ENCODE measurements at places on chromosomes 11 and 22.

DNA sequence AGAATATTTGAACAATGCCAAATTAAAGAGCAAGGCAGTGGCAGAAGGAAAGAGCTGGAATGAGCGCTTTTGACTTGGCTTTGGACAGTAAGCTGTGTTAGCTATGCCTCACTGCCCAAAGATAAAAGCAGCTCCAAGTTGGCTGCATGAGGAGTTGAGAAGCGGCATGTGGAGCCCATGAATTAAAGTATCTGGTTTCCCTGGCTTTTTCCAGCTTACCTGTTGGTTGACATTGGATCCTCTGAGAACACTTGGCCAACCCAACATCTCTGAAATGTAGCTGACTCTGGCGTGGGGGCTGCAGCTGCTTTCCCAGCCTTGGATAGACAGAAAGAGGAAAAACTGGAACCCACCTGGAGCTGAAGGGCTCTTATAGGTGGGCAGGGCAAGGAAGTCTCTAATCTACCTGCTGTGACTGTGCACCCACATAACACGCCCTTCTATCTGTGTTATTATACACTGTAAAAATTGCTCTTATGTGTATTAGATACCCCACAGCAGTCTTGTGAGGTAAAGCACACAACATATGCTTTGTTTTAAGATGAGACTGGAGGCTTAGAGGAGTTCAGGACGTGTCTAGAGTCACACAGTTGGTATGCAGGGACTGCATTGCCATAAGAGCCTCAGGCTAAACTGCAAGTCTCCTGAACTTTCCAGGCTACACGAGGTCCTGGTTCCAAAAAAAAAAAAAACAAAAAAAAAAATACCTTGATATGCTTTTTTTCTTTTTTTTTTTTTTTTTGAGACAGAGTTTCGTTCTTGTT lies 5.8 kb downstream of the UBASH3B start:
- DNase-seq, result no peak

GRCh38 chr11:70146895-70147520 lies 56.1 kb upstream of the FADD start:
- DNase-seq, result no peak

DNA sequence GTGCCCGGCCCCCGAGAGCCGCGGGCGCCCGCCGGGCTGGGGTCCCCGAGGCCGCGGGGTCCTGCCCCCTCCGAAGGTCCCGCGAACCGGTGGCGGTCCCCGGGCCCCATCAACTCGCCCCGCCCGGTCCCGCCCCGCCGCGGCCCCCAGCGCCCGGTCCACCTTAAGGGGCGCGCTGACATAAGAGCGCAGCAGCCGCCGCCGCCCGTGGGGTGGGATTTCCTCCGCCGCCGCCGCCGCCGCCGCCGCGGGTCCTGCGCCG lies at the start of gene ZDHHC8:
Gene ZDHHC8, plus strand, starts transcription at position 208 of the 262 bp plus-strand sequence. CDS start 144 bp downstream, outside the sequence.
- DNase-seq, result no peak

DNA sequence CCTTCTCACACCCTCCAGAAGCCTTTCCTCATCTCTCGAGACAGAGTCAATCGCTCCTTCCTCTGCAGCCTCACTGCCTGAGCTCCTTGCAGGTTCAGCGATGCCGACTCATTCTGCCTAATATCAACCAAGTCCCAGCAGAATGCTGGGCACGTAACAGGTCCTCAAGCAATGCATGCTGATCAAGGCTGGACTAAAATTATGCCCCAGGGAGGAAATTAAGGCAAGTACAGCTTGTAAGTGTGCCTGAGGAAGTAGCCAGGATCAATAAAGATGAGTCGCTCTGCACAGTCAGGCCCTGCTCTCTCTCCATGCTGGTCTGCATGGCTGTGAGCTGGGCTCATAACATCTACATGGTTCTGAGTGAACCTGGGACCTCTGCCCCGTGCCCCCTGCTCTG lies 25.6 kb upstream of the NRIP3 start:
- DNase-seq, result peak; percentile 40

GRCh38 chr22:22692707-22693530 lies 48.5 kb downstream of the GGTLC2 start:
- peak; percentile 82 for DNase-seq

DNA sequence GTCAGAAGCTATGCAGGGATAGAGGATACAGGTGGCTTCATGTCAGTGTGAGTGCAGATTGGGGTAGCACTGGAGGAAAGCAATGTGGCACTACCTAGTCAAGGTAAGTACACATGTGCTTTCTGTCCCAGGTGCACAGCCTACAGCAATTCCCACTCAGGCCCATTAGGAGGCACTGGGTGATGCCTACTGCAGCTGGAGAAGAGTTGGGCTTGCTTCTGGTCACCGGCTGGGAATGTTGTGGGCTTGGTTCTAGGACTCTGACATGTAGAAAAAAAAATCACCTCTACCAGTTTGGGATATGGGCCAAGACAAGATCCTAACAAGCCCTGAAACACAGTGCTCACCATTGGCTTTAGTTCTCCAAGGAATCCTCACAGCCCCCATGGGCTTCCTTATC lies 69.7 kb downstream of the TENM4 start:
- DNase-seq, result no peak

DNA sequence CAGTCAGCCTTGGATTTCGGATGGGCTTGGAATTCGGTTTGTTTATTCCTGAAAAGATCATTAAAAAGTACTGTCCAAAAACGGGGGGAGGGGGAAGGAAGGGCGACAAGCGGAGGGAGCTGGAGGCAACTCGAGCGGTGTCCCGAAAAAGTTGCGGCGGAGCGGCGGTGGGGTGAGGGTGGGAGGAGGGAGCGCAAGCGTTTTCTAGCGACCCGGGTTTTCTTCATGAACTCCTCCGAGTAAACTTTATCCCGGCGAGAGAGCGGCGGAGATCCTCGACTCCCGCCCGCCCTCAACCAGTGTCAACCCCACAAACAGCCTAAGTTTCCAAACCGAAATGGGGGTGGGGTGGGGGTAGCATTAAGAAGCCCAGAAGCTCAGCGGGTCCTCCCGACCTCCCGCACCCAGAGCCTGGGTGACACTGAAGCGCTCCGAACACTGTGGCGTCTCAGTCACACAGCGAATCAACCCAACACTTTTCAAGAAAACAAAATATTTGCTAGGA lies 133.0 kb upstream of the C11orf58 start:
- no peak for DNase-seq

DNA sequence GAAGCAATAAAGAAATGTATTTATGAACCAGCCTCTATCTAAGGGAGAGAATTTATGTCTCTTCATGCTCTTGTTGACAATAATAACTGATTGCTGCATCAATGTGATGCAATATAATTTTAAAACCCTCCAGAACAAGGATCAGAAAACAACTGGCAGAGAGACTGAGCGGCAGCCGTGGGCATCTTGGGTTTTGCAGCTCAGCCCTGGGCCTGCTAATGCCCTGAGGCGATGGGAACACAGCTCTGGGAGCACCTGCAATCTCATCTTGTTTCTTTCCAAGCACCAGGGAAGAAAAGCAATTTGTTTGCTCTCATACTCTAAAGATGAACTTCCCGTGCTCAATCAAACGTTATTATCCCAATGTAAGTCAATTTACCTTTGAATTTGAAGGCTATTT lies 245.7 kb downstream of the ST3GAL4 start:
- DNase-seq, result no peak

GRCh38 chr22:40302149-40302548 lies 44.2 kb upstream of the ADSL start:
- DNase-seq, result no peak

DNA sequence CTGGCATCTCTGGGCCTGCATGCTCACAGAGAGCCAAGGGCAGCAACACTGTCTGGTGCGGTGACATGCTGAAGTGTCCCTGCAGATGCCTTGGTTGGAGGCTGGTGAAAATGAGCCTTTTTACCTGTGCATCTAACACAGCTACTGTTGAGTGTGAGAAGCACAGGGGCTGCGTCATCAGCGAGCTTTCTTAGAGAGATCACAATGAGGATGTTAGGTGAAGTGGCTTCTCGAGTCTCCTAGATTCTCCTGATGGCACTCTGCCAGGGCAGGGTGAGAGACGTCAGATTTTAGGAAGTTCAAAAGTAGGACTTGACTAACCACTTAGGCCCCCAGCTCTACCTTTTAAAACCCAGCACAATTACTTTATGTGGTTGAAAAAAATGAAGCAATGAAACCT lies 3.6 kb upstream of the SLC15A3 start:
- DNase-seq, result no peak

GRCh38 chr11:75087319-75088305 lies 9.1 kb downstream of the OR2AT4 start:
- DNase-seq, result no peak

DNA sequence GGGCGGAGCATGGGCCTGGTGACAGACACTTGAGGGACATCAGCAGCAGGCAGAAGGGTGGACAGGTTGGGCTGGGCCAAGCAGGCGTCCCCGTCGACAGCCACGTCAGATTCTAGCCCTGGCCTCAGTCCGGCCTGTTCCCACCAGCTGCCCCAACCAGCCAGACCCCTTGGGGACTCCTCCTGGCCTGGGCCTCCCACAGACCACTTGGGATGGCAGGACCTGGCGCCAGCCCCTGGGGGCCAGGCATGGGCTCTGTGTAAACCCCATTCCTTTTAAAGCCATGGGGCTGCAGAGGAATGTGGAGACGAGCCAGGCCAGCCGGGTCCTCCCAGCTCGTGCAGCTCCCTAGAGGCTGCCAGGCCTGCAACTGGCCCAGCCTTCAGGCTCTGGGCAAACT lies 4.7 kb upstream of the SUSD2 start:
- DNase-seq, result no peak

DNA sequence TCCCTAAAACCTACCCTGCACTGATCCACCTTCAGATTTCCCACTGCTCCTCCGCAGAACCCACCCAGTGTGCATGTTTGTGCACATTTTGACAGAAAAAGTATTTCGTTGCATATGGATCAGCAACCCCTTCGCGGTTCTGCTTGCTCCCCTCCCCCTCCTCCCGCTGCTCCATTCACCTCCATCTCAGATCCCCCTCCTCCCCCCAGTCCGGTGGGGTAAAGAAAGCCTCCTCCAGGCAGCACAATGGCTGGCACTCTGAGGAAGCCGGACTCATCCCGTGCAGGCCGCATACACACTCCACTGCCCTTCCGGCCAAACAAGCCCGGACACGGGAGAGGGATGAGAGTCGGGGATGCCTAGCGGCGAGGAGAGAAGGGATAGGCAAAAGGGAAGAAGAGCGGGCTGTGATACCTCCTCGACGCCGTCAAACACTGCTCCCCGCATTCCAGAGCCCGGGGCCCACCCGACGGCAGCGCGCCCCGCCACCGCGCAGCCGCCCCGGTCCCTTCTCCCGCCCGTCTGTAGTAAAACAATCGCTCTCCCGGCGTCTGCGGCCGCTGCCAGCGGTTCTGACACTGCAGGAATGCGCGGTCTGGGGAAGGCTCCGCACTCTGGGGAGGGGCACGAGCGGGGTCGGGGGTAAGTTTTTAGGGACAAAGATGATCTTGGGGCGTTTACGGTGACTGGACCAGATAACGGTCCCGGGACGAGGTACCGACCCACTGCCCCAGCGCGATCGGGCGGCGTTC lies 915 bp downstream of the FEZ1 start:
- peak; percentile 69 for DNase-seq

DNA sequence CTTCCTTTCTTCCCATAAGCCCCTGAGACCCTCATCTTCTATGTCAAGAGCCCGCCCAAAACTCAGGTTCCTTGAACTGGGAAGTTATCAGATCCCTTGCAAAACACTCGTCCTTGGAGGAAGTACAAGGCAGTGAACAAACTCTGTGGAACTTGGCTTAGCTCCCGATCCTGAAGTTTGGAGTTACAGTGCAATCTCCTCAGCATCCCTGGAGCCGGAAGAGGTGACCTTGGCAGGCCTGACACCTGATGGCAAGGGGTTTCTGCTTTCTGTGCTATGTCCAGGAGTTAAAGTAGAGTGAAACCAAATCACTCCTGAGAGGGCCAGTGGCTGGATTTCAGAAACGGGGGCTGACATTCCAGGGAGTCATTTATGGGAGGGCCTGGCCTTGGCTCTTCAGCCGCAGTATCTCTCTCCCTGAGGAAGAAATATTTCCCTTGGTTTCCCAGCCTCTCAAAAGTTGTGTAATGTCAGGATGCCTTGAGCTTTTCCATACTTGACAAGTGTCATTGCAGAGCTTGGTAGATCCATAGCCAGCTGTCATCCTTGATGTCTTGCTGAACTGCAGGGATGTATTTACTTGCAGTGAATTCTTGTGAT lies 1.9 kb upstream of the GRAMD1B start:
- no peak for DNase-seq

- DNase-seq, result peak; percentile 85
Observed at GRCh38 chr11:3341298-3341697, 37.6 kb downstream of the ZNF195 start.

DNA sequence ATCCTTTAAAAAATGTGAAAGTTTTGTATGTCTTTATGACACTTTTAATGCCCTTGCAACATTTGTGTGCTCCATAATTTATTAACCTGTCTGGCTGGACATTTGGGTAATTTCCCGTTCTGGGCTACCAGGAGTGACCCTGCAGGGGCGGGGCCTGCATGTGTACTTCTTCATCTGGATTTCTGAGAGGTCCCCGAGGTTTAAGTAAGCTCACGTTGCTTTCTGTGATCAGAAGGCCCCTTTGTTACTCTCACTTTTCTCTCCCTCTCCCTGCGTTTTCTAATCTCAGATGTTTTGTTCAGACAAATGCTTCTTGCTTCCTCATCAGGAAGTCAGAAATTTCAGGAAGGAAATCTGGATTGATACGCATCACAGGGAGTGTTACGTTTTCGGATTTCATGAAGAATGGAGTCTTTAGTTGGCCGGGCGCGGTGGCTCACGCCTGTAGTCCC lies 78.9 kb upstream of the CRYBB3 start:
- no peak for DNase-seq

DNA sequence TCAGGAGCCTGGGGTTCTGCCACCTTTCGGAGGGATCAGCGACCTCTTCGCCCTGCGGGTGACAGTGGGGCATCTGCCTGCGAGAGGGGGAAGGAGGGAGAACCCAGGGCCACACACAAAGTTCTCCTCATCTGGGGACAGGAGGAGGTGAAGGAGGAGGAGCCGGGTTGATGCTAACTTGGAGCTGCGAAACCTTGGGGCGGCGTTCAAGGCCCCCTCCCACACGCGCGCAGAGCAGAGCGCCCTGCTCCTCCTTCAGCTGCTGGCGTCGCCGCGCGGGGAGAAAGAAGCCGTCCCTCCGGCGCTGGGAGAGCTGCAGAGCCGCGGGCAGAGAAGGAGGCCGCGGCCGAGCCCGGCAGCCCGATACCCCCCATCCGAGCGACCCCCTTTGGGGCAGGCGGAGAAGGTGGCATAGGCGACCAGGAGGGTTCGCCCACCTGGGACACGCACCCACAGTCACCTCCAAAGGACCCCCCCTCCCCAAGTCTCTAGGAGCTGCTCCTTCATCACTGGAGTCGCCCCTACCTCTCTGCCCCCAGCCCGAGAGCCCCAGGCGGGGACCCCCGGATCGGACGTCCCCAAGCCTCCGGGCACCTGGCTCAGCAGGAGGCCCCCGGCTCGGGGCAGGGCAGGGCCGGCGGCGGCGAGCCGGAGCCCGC lies at the start of gene RASD2:
Gene RASD2, plus strand, starts transcription at position 237 of the 659 bp plus-strand sequence. CDS start 5,979 bp downstream, outside the sequence.
- DNase-seq, result no peak

- no peak for DNase-seq
Observed at GRCh38 chr11:76707293-76707825, 36.8 kb upstream of the LRRC32 start.

- no peak for DNase-seq
Observed at GRCh38 chr22:44815099-44816070, 63.0 kb downstream of the ARHGAP8 start.

GRCh38 chr11:18171377-18172000 lies 1.1 kb upstream of the MRGPRX4 start:
- DNase-seq, result no peak
